ENCODE measurements at places on chromosomes 16 and 17.
A peak's percentile ranks its signal among the peaks of the same experiment; 100 is the strongest.

GRCh38 chr16:554640-555365 lies 5.4 kb upstream of the PRR35 start:
- DNase-seq = peak; percentile 84

DNA sequence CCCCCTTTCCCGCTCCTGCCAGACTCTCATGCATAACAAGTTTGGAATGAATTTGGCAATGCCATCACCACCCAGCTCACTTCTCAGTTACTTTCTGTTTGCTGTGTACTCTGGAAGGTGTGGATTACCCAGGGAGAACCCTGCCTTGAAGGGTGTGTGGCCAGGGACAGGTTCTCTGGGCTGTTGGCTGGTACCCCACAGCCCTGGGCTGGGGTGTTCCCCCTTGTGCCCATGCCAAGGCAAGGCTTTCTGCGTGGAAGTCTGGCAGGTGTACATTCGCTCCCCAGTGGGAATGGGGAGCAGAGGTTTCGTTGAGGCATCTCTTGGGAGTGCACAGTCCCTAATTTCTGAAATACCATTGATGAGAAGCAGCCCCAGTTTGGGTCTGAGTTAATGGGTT lies 187.7 kb downstream of the CCDC182 start:
- no peak for DNase-seq

- no peak for DNase-seq
Measured at GRCh38 chr16:11149011-11149616, 106.9 kb downstream of the SOCS1 start.

DNA sequence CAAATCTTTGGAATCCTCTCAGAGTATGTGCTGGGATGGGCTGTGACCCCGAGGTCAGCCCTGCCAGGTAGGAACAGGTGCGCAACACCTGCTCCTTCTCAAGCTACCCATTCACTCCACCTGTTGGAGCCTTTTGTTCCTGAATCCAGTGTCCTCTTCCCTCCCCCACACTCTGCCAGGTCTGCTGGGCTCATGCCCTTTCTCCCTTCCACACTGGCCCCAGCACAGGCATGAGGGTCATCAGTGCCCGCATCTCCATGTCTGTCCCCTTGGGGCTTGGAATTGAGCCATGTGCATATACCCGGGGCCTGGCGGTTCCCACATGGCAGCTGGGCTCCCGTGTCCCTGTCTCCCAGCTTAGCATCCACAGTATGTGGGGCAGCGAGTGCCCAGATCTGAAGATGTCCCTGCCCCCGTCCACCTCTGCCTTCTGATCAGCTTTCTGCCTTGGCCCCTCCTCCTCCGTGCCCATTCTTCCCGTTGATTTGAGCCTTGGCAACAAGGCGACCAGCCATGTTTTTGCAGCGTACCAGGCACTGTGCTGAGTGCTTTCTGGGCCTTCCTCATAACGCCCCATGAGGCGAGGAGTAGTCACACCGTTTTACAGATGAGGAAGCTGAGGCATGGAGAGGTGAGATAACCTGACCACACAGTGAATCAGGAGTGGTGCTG lies 102.2 kb downstream of the RAP1GAP2 start:
- no peak for DNase-seq

DNA sequence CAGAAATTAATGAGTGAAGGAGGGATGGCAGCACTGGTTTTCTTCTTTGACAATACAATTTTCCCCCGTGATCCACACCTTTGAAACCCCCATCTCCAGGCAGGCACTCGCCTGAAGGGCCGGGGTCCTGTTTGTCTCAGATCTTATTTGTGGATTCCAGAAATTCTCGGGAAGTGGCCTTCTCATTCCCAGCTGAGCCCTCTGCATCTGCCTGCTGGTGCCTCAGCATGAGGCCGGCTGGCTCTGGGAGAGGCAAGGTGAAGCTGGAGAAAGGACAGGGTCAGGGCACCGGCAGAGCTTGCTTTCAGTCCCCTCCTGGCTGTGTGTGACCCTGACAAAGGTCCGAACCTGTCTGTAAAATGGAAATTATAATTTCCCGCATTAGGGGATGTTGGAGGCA lies 35.8 kb upstream of the C1QL1 start:
- DNase-seq = no peak

GRCh38 chr17:57868910-57869616 lies 19.2 kb upstream of the MRPS23 start:
- peak; percentile 69 for DNase-seq

- peak; percentile 96 for DNase-seq
Measured at GRCh38 chr17:41777574-41778188, 8.8 kb downstream of the JUP start.

GRCh38 chr16:50705436-50706110 lies 12.2 kb downstream of the NOD2 start:
- no peak for DNase-seq

GRCh38 chr17:63435681-63436522 lies 10.2 kb downstream of the CYB561 start:
- DNase-seq = no peak

- DNase-seq = peak; percentile 82
Measured at GRCh38 chr17:58786586-58787295, 31.1 kb downstream of the PPM1E start.

- no peak for DNase-seq
Measured at GRCh38 chr17:57724729-57725125, 20.4 kb downstream of the CCDC182 start.

DNA sequence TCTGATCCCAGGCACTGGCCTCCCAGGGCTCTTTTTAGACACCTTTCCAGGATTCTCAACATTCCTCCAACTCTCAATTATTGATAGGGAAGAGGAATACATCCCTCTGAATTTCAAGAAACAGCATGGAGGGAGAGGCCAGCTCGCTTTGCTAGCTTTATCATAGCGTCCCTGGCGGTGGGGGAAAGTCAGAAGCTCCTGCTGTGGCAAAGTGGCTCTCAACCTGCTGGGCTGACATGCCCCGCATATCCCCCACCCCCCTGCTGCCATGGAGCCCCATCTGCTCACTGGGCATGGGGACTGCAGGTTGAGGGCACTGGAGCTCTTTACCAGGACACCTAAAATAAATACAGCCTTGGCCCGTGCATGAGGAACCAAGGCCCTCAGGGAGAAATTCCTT lies 140.3 kb downstream of the SLC39A11 start:
- DNase-seq = no peak

DNA sequence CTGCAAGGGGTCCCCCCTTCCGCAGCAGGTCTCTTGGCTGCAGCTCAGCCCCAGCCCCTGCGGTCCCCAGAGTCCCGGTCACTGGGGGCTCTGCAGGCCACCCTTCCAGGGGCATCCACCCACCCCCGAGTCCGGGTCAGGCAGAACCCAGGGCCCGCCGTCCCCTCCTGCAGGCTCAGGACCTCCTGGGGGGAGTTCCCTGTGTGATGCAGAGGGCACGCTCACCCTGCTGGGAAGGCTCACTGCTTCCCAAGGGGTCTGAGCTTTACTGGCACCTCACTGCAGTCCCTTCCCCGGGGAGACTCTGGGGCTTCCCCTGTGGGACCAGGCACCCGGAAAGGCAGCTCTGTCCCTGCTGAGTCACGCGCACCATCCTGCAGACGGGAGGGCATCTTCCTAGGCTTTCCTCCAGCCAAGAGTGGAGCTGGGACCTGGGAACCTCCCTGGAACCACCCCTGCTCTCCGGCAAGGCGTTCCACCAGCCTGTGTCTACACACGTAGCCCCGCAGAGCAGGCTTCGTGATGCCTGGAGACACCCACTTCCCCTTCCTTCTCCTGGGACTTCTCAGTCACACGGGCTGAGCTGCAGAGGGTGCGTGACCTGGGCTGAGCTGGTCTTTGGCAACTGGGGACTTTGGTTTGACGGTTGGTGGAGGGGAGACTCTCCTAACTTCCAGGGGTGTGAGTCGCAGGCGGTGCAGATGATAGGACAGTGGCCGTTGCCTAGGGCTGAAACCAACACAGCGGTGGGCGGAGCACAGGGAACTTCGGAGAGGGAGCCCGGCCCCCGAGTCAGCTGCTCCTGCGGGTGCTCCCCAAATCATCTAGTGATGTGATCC lies 23.4 kb downstream of the SLC25A10 start:
- peak; percentile 50 for DNase-seq

GRCh38 chr16:27114006-27114405 lies 47.3 kb downstream of the C16orf82 start:
- no peak for DNase-seq

GRCh38 chr17:42659079-42659931 lies at the start of gene TUBG2:
Gene TUBG2 (plus strand): TSS chr17:42659284. CDS start chr17:42659504, 220 bp downstream.
- DNase-seq = peak; percentile 92

DNA sequence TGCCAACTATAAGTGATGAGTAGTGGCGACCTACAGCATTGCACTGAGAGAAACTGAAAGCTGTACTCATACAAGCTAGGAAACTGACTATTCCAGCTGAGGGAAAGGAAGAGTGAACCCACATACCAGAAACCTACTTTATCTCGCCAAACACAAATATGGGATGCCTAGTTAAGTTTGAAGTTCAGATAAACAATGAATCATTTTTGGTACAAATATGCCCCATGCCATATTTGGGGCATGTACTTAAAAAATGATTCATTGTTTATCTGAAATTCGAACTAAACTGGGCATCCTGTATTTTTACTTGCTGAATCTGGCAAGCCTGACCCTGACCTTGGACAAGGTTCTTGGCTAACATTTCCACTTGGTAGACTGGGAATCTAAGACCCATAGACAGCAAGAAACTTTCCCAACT lies 527.8 kb upstream of the PSMD7 start:
- DNase-seq = no peak

- DNase-seq = no peak
Measured at GRCh38 chr16:86261379-86261778, 248.9 kb upstream of the FOXF1 start.

- no peak for DNase-seq
Measured at GRCh38 chr16:79537584-79537983, 63.0 kb downstream of the MAF start.

DNA sequence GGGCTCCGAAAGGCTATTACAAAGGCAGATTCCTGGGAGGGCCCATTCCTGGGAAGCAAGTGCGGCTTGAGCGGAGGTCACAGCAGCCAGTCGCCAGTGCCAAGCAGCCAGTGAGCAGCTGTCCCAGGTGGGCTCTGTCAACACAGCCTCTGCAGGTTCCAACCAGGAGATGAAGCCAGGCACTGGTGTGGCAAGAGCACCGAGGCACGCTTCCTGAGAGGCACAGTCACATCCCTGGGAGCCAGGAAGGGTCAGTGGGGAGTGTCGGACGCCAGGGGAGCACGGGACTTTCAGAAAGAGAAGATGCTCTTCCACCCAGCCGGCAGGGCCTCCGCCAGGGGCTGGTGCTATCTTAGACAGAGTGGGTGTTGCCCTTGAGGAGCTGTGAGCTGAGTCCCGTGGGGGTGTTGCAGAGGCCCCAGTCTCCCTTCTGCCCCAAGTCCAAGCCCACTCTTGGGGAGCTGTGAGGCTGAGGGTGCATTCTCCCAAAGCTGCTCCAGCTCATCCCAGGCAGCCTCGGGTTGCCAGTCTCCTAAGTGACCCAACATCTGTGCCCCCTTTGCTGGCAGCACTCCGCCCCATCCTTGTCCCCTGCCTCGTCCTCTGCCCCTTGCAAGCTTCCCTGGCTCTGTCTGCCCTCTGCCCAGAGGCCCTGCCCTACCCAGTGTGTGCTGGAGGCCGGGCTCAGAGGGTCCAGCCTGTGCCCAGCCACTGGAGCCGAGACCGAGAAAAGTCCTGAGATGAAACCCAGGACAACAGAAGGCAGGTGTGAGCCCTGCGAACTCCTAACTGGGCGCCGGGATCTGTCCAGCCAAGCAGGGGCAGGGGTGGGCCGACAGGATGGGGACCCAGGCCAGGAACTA lies 6.6 kb downstream of the UBALD1 start:
- no peak for DNase-seq

GRCh38 chr17:49061524-49061943 lies 64.3 kb downstream of the IGF2BP1 start:
- DNase-seq = peak; percentile 34

- DNase-seq = no peak
Measured at GRCh38 chr16:78001451-78002025, 20.8 kb upstream of the CLEC3A start.

DNA sequence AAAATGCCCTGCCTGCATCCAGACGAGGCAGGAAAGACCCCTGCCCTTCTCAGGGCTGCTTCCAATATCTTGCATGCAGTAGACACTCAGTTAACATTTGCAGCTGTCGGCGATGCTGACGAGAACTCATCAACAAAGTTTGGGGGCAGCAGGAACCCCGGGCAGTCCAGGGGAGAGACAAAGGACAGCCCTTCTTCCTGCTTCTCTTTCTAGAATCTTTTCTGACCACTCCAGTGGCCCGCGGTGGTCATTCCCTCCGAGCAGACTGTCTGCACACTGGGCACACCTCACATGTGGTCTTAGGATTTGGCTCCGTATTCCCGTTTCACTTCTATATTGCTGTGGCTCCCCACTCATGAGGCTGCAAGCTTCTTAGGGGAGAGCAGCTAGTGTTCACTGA lies 31.0 kb upstream of the MFSD6L start:
- DNase-seq = no peak

DNA sequence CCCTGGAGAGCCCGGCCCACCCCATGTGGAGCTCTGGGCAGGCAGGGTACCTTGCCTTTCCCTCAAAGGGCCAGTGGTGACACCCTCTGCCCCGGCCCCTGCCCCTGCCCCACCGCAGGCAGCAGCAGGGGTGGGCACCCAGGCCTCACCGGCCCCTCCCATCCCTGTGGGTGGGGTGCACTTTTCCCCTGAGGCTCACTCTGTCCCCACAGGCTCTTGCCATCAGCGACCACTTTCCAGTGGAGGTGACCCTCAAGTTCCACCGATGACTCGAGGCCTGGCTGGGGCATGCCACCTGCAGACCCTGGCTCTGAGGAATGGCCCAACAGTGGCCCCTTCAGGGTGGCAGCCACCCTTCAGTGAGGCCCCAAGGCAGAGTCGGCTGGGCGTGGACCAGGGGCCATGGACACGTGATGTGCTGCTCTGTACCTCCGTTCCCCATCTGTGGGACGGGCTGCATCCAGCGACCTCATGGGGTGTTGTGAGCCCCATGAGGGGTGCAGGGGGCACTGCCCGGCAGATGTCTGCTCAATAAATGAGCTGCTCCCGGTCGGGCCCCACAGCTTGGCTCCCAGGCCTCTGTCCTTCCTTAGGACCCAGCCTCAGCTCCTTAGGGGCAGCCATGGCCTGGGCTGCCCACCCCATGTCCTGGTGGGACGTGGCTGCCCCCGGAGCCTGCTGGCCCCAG lies 2.0 kb downstream of the DNASE1L2 start:
- DNase-seq = no peak

DNA sequence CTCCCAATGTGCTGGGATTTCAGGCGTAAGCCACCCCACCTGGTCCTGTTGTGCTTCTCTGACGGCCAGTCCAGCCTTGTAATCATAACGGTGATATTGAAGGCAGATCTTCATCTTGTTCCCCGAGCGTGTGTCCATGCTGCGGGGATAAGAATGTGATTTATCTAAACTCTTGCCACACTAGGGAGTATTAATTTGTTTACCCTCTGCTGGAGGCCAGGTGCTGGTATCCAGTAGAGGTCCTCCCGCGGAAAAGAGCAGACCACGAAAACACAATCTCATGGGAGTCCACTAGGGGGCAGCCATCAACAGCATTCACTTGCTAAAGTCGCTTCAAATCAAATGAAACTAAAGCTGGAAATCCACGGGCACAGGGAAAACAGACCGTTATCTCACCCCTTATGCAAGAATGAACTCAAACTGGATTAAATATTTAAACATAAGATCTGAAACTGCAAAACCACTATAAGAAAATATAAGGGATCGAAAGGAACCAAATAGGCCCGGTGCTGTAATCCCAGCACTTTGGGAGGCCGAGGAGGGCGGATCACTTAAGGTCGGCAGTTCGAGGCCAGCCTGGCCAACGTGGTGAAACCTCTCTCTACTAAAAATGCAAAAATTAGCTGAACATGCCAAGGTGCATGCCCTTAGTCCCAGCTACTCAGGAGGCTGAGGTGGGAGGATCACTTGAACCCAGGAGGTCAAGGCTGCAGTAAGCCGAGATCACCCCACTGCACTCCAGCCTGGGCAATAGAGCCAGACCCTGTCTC lies 22.3 kb upstream of the RBBP6 start:
- peak; percentile 87 for DNase-seq

- no peak for DNase-seq
Measured at GRCh38 chr16:11972128-11972527, 4.4 kb upstream of the SNX29 start.
